Astrocyte (in vitro differentiated cells and primary cell): ENCODE measurements at places on chromosomes 7 and 10. TPM values are rescaled to one million over a fixed set of nuclear protein-coding genes. Genes with fewer than 3 reads are reported as not detected.

Gene CYP3A7
- total RNA-seq: not detected in 2 replicates

DNA sequence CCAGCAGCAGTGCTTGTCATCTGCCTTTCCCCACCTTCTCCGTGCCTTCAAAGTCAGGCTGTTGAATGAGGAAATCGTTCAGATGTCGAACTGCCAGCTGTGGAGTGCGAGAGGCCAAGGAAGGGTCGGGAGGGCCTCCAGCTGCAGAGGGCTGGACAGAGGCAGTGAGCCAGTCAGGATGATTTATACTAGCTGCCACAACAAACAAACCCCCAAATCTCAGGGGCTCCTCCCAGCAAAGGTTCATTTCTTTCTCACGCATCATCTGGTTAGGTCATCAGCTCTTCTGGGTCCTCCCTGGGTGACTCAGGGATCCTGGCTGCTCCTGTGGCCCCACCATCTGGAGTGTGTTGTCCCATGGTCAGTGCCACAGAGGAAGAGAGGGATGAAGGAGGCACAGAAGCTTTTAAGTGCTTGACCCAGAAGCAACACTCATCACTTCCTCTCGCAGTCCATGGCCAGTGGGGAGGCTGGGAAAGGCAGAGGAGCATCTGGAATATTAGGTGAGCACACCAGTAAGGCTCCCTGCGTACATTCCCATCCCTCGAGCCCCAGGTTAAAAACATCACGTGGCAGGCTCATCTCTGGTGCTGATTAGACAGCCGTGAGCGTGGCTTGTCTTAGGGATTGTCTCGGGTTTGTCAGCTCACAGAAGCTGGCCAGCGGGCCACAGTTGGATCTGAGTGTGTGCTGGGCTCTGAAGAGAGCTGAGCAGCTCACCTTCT lies 140.7 kb downstream of the RGS10 start:
- peak; percentile 95 for DNase-seq
- H3K27ac ChIP-seq: peak overlapping the region; percentile 96
- peaks cover 16% of the 10 kb centered on the region for H3K4me1 ChIP-seq
- no peaks in the 10 kb centered on the region for H3K36me3 ChIP-seq
- no peaks in the 10 kb centered on the region for H3K27me3 ChIP-seq

GRCh38 chr10:24929056-24929544 lies 23.3 kb downstream of the PRTFDC1 start:
- no peak overlapping the region for H3K4me3 ChIP-seq
- peaks cover 9% of the 10 kb centered on the region for H3K4me1 ChIP-seq
- H3K27me3 ChIP-seq: no peaks in the 10 kb centered on the region
- no peak overlapping the region for H3K27ac ChIP-seq
- peak; percentile 93 for DNase-seq

DNA sequence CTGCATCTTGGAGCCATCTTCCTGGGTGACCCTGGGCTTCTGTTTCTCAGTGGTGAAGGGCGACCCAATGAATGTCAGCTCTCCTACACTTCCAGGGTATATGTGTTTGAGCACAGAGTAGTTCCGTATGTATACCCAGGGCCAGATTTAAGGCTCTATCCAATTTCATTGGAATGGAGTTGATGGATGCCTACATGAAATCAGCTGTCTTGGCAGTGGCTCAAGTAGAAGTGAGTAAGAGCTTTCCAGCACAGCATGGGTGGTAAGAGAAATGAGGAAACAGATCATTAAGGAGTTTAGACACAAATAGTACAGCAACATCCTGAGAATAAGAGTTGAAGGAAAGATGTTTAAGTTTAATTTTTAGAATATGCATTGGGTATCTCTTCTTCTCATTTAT lies 433.0 kb downstream of the PAXIP1 start:
- H3K27me3 ChIP-seq: no peaks in the 10 kb centered on the region
- DNase-seq: peak; percentile 68
- H3K4me3 ChIP-seq: no peak overlapping the region
- no peak overlapping the region for H3K27ac ChIP-seq
- H3K4me1 ChIP-seq: no peaks in the 10 kb centered on the region

GRCh38 chr7:435630-436366 lies 83.8 kb downstream of the PDGFA start:
- peak; percentile 39 for DNase-seq
- no peak overlapping the region for H3K27ac ChIP-seq
- peaks cover 2% of the 10 kb centered on the region for H3K27me3 ChIP-seq
